T-helper 2 cell treated with Interferon-gamma antibody and Interleukin-4, amounts not matched to agents 100 ng/mL and 5 ng/mL, for 36 hours (primary cell): ENCODE measurements at places on chromosomes 13 and 19. TPM values are rescaled to one million over a fixed set of nuclear protein-coding genes. Genes with fewer than 3 reads are reported as not detected.

PLIN4 gene
- not detected in 2 replicates for total RNA-seq

GARIN5A gene
- 0.23 and 0.36 TPM in 2 replicates for total RNA-seq

SLC25A42 gene
- 17.4 and 18.6 TPM in 2 replicates for total RNA-seq

KLK15 gene
- total RNA-seq, result not detected in 2 replicates

KIRREL2 gene
- total RNA-seq, result 0.20 and 0.25 TPM in 2 replicates

ZNF610 gene
- total RNA-seq, result 0.59 and 1.0 TPM in 2 replicates

SRRM5 gene
- total RNA-seq, result 0.59 and 0.82 TPM in 2 replicates

CCDC97 gene
- 51.7 and 55.9 TPM in 2 replicates for total RNA-seq

CPB2 gene
- not detected in 2 replicates for total RNA-seq

GPR4 gene
- not detected in 2 replicates for total RNA-seq

CD177 gene
- not detected in 2 replicates for total RNA-seq

ATP7B gene
- total RNA-seq, result 0.84 and 1.9 TPM in 2 replicates

ATXN8OS gene
- not detected in 2 replicates for total RNA-seq

SLC7A10 gene
- not detected in 2 replicates for total RNA-seq

HOMER3 gene
- total RNA-seq, result not detected in 2 replicates

PLK5 gene
- total RNA-seq, result 0.07 TPM in 1 of 2 replicates, not detected in the other

SULT2B1 gene
- total RNA-seq, result 0.16 TPM in 1 of 2 replicates, not detected in the other

FFAR3 gene
- 0.16 TPM in 1 of 2 replicates, not detected in the other for total RNA-seq

WDR88 gene
- not detected in 2 replicates for total RNA-seq

GPR18 gene
- 11.7 and 13.6 TPM in 2 replicates for total RNA-seq

PCSK4 gene
- total RNA-seq, result 1.3 and 2.2 TPM in 2 replicates

CEACAM16 gene
- not detected in 2 replicates for total RNA-seq

KLK11 gene
- not detected in 2 replicates for total RNA-seq

CEACAM20 gene
- not detected in 2 replicates for total RNA-seq

SPC24 gene
- 69.9 and 71.4 TPM in 2 replicates for total RNA-seq

CDC37 gene
- 201 and 202 TPM in 2 replicates for total RNA-seq

IGFL2 gene
- 0.30 TPM in 1 of 2 replicates, not detected in the other for total RNA-seq

LGI4 gene
- 0.27 TPM in 2 replicates for total RNA-seq

CAPS gene
- total RNA-seq, result 10.6 and 12.9 TPM in 2 replicates

LPAR6 gene
- total RNA-seq, result 29.8 and 30.3 TPM in 2 replicates

KCNJ14 gene
- 1.6 and 1.8 TPM in 2 replicates for total RNA-seq

CPAMD8 gene
- total RNA-seq, result 1.3 and 1.6 TPM in 2 replicates

CEBPA gene
- total RNA-seq, result 0.07 and 0.09 TPM in 2 replicates

RXFP2 gene
- not detected in 2 replicates for total RNA-seq

EBI3 gene
- 2.6 and 2.8 TPM in 2 replicates for total RNA-seq

SIGLECL1 gene
- not detected in 2 replicates for total RNA-seq

PALM gene
- not detected in 2 replicates for total RNA-seq

MAB21L1 gene
- not detected in 2 replicates for total RNA-seq

C13orf42 gene
- total RNA-seq, result not detected in 2 replicates

KLK7 gene
- not detected in 2 replicates for total RNA-seq

DDA1 gene
- 33.7 and 39.6 TPM in 2 replicates for total RNA-seq

CDX2 gene
- total RNA-seq, result not detected in 2 replicates

SLC8A2 gene
- 0.07 and 0.39 TPM in 2 replicates for total RNA-seq

CDC16 gene
- 70.6 and 73.8 TPM in 2 replicates for total RNA-seq

EFNB2 gene
- total RNA-seq, result 0.07 and 0.11 TPM in 2 replicates

ERFL gene
- total RNA-seq, result 1.7 and 1.8 TPM in 2 replicates

LPAR2 gene
- total RNA-seq, result 44.2 and 45.2 TPM in 2 replicates

NUDT15 gene
- total RNA-seq, result 13.0 and 15.4 TPM in 2 replicates
